Stomach (tissue), 19 donors: ENCODE measurements at places on chromosomes 6 and 20. TPM values are rescaled to one million over a fixed set of nuclear protein-coding genes. Genes with fewer than 3 reads are reported as not detected.

CNR1 gene
- total RNA-seq = 15.2 TPM

CRISP2 gene
- total RNA-seq = not detected

ILRUN gene
- 42.6 TPM for total RNA-seq

SOX4 gene
- 35.1 TPM for total RNA-seq

TMEM30A gene
- total RNA-seq = 5.2 TPM

NKAPL gene
- total RNA-seq = 0.45 TPM

PSMB9 gene
- total RNA-seq = 18.7 TPM

PPIL1 gene
- 4.5 TPM for total RNA-seq

EMILIN3 gene
- 2.9 TPM for total RNA-seq

SLC22A7 gene
- not detected for total RNA-seq

VWA7 gene
- 4.2 TPM for total RNA-seq

DNA sequence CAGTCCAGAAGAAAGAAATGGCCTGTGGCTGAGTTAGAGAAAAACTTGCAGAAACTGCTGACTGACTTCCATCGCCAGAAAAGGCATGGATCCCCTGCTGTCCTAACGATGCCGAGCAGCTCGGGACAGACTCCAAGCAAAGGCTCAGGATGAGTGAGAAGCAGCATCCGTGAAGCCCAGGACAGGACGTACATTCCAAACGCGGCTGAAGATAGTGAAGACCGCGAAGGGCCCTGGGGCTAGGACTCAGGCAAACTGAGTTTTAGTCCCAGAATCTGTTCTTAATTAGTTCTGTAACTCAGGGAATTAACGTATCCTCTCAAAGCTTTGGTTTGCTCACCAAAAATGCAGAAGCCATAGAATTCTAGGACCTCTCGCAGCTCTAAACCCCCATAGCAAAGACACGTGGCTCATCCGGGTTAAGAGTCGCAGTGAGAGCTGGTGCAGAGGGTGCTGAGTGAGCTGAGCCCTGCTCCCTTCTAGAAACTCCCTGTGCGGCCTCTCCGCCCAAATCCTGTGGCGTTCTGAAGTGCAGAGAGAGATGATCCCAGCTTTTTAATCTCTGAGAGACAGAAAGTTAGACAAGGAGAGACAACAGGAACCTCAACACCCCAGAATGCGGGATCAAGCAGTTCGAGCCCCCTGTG is 132.9 kb upstream of the THBS2 start:
- no peak for DNase-seq

GRCh38 chr6:140956571-140957369 is 1176.0 kb upstream of the GJE1 start:
- DNase-seq = no peak

DNA sequence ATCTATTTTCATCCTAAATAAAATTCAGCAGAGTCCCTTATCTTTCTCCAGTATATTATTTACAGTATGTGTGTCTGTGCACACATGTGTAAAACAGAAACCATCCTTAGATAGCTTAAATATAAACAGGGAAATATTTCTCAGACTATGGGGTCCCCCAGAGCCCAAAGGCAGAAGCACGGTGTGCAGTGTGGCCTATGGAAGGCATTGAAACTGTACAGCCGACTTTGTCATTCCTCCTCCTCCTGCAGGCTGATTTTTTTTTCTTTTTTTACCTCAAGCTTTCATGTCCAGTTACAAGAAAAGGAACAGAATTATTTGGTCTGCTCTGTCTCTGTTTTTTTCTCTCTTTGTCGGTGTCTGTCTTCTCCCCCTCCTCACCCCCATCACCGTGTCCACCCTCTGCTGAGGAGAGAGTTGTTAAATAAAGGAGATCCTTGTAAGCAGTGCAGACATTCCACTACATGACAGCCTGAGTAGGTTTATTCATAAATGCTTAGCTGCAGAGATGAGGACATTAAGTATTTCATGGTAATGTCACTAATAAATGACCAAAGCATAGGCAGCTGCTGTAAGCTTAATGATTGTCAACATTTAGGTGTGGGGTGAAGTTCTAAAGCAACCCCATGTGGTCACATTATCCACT is 31.8 kb upstream of the SLC35D3 start:
- DNase-seq = no peak

DNA sequence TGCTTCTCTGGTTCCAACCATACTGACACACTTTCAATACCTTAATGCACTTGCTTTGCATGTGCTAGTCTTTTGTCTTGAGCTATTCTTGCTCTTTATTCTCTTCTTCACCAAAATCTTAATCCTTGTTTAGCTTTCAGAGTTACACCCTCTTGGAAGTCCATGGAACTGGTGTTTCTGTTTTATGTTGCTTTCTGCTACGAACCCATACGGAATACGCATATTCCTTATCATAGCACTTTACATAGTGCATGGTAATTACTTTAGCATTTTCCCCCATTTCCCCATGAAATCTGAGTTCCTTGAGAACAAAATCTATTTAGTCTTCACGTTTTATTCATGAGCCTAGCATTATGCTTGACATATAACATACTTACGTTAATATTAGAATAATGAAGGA is 270.9 kb downstream of the NKAIN2 start:
- no peak for DNase-seq

- no peak for DNase-seq
Observed at GRCh38 chr6:156107624-156108101, 652.0 kb upstream of the NOX3 start.

- DNase-seq = peak; percentile 84
Observed at GRCh38 chr6:1335367-1336037, 23.6 kb downstream of the FOXQ1 start.

GRCh38 chr6:101513181-101513580 is 119.7 kb downstream of the GRIK2 start:
- no peak for DNase-seq

DNA sequence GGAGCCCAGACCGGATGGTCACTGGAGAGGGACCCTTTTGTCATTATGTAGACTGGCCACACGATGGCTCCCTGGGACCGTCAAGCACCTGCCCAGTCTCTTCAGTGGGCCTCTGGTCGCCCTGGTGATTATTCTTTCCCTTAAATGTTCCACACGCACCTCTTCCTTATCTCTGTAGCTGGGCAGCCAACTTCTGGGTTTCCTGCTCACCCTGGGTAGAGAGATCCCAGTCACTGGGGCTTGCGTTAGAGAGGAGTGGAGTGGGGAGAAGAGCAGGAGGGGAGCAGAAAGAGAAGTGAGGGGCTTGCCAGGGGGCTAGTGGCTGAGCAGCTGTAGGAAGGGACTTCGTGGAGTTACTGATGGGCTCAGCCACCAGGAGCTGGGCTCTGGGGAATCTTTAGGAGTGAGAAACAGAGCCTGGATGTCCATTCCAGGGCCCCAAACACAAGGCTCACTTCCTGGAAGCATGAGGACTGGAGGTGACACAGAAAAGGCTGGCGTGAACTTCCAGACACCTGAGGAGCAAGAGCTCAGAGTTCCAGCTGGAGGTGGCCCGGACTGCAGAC is 150.1 kb downstream of the DHX35 start:
- DNase-seq = peak; percentile 71

DNA sequence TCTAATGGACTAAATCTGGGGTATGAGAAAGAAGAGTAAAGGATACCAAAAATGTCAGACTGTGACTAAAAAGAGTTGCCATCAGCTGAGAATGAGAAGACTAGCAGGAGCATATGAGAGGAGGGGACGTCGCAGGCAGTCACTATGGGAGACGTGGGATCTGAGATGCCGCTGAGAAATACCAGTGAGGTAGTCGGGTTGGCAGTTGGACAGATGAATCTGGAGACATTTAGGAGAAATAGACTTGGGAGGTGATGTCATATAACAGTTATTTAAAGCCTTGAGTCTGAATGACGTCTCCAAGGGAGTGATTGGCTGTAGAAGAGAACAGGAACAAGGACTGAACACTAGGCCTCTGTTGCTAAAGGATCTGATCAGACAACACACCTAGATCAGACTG is 51.5 kb upstream of the TRIM26 start:
- DNase-seq = no peak

- no peak for DNase-seq
Observed at GRCh38 chr6:27577922-27578321, 105.0 kb upstream of the ZNF184 start.

- peak; percentile 12 for DNase-seq
Observed at GRCh38 chr6:159754959-159755914, 6.6 kb upstream of the ACAT2 start.

GRCh38 chr20:13261460-13262301 is 40.6 kb downstream of the ISM1 start:
- DNase-seq = peak; percentile 66

GRCh38 chr20:20711413-20711812 is 1.0 kb downstream of the RALGAPA2 start:
- DNase-seq = peak; percentile 55

DNA sequence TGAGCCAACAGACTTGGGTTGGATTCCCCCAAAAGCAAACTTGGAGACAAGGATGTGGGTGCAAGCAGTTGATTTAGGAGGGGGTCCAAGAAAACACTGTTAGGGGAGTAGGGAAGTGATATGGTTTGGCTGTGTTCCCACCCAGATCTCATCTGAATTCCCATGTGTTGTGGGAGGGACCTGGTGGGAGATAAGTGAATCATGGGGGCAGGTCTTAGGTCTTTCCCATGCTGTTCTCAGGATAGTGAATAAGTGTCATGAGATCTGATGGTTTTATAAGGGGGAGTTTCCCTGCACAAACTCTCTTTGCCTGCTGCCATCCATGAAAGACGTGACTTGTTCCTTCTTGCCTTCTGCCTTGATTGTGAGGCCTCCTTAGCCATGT is 542.6 kb downstream of the DHX35 start:
- no peak for DNase-seq

DNA sequence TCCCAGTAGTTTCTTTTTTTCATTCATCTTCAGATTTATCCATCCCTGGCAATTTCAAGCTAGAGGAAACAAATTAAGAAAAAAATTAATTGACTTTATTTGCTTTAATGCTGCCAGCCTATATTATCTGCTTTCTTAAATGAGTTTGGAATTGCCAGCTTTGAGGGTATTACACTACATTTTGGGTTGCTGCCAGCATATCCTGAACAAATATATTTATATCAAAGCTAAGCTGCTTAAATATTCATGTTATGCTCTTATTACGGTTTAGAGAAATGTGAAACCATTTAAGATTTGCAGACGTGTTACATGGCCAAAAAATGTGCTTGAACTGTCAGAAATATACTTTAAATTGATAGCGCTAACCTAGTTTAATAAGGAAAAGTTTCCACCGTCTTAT is 59.7 kb downstream of the GRIK2 start:
- no peak for DNase-seq

- DNase-seq = peak; percentile 22
Observed at GRCh38 chr6:167733740-167734661, 92.7 kb upstream of the AFDN start.

GRCh38 chr6:151239603-151240035 is at the start of gene AKAP12:
Gene AKAP12 (plus strand): TSS chr6:151239967. CDS start chr6:151240563, 596 bp downstream.
- peak; percentile 80 for DNase-seq

DNA sequence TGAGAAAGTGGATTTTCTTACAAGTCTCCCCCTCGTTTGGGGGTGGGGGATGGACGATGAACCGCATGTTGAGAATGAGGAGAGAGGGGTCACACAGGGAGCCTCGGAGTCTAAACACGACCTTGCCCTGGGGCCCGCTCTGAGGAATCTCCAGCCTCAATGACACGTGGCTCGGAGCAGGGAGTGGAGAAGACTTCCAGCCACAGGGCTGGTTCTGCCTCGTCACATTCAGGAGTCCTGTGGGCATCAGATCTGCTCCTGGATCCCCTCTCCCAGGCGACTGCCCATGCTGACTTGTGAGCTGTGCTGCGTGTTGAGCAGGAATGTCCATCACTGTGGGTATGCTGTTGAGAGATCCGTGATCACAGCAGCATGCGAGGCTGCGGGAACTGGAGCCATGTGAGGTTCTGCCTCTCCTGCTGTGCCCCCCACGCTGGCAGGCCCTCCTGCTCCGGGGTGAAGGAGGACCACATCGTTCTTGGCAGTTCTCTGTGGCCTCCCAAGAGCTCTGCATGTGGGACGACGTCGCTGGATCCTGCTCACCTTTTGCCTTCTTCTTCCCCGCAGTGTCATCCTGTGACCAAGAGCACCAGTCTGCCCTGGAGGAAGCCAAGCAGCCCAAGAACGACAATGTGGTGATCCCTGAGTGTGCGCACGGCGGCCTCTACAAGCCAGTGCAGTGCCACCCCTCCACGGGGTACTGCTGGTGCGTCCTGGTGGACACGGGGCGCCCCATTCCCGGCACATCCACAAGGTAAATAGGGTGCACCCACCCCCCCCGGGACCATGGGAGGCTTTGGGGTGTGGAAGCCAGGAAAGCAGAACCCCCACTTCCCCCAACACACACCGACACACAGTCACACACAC is 157.5 kb downstream of the SMOC2 start:
- DNase-seq = no peak

GRCh38 chr6:24858177-24858653 is 59.5 kb upstream of the ARMH2 start:
- peak; percentile 59 for DNase-seq

DNA sequence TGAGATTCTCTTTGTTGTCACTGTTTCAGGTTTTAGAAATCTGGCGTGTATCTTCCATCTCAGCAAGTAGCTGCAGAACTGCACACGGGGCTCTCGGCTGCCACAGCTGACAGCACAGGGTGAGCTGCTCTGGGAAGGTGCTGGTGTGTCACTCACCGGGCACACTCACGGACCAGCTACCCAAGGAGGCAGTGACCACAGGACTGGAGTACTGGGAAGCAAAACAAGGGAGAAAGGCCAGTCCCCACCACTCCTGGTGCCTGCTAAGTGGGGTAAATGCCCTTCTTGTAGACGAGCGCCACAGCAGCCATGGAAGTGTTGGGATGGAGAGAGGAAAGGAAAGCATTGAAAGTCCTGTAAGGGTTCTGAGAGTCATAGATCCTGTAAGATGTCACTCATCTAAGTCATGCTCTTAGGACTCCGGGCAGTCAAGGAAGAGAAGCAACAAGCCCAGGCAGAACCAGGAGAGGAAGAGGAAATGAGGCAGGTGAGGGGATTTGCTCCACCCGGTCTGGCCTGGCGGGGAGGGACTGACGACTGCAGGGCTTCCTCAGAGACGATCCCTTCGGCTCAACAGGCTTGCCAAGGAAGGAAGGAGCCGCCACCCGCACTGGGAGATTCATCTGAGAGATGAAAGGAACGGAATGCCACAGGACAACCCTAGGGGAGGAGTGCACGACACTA is 48.1 kb downstream of the PRDM1 start:
- DNase-seq = peak; percentile 23

GRCh38 chr6:149859368-149859767 is 4.8 kb downstream of the LRP11 start:
- no peak for DNase-seq

DNA sequence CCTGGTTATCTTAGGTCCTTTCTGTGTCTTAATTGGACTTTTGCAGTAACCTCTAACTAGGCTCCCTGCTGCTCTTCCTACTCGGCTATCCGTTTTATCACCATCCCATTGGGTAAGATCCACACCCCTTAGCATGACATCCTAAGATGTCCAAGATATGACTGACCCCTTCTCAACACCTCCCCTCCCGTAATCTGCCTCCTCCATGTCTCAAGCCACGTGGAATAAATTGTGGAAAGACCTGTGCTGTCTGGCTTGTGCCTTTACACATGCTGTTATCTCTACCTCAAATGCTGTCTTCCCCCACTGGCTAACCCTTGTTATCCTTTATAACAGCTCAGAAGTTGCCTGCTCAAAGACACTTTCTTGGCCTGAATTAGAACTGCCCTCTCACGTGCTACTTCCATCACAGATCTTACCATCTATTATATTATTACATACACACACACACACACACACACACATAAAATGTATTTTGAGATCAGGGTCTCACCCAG is 26.5 kb downstream of the EIF2S2 start:
- DNase-seq = no peak

GRCh38 chr6:111416529-111416928 is 66.5 kb downstream of the REV3L start:
- no peak for DNase-seq

- no peak for DNase-seq
Observed at GRCh38 chr6:122696079-122696478, 83.4 kb upstream of the FABP7 start.

- no peak for DNase-seq
Observed at GRCh38 chr6:152980656-152981055, 2.2 kb downstream of the FBXO5 start.
